ENCODE measurements at places on chromosomes 12 and 14.

- no peak for DNase-seq
These were observed 32.4 kb upstream of the AP4S1 start for GRCh38 chr14:30993071-30993470.

- DNase-seq, result no peak
These were observed 148.8 kb upstream of the ATF7IP start for GRCh38 chr12:14216405-14217294.

- no peak for DNase-seq
These were observed 941 bp downstream of the ZDHHC17 start for GRCh38 chr12:76764856-76765255.

DNA sequence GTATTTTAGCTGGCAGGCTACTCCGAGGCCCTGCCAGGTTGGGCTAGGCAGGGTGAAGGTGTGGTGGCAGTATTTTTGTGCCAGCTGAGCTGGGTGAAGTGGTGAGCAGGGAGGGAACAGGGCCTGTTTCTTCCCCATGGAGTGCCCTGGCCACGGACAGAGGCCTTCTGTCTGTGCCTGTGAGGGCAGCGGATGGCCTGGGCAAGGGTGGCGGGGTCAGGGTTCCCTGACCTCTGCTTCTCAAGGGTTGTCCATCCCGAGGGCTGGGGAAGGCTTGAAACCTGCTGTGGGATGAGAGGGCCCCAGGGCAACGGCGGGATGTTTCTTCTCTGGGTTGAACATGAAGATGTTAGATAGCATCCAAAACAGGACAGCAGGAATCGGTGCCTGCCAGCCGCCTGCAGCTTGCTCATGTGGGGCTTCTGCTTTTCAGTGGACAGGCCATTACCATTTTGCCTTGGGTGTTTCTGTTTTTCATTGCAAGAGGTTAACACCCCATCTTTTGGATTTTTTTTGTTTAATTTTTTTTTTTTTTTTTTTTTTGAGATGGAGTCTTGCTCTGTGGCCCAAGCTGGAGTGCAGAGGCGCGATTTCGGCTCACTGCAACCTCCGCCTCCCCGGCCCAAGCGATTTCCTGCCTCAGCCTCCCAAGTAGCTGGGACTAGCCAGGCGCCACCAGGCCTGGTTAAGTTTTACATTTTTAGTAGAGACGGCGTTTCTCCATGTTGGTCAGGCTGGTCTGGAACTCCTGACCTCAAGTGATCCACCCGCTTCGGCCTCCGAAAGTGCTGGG lies 3.3 kb downstream of the MTA1 start:
- DNase-seq, result no peak

DNA sequence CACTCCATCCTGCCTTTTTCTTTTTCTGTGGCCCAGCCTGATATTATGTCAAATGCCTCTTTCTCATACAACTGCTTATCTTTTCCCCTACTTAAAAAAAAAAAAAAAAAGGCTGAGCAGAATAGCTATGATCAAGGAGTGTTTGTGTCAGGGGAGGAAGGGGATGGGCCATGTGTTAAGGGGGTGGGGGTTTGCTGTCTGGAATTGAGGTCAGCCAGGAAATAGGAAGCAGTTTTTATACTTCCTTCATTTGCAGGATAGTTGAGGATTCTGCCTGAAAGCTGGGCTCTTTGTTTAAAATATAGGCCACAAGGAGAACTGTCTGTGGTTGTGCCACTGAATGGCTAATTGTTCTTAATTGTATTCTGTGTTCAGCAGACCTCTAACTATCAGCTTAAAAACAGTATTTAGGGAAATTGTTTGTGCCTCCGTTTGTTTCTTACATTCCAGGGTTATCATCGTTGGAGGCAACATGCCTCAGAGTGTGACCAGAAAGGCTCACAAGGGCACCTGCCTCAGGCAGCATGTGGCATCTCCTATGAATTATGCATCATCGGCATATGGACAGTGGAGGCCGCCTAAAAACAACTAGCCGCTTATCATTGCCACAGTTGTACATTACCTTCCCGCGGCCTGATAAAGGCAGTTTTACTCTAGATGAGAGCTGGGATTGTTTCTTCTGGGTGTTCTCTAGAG lies 96.0 kb downstream of the SRGAP1 start:
- no peak for DNase-seq

DNA sequence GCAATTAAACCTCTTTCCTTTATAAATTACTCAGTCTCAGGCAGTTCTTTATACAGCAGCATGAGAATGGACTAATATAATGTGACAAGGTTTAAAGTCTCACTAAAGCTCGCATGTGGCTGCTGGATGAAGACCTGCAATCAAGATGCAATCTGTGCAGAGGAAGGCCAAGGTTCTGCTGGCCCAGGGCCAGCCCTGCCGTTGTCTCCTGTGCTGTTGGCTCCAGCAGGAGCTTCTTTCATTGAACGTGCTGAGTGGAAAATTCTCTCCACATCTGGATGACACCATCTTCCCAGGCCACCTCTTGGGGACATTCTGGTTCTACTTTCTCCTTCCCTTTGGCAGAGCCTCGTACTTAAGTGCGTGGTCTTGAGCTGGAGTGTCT lies 742.2 kb downstream of the VRK1 start:
- DNase-seq, result no peak

- DNase-seq, result no peak
These were observed 5.6 kb downstream of the RDH16 start for GRCh38 chr12:56951582-56952339.

DNA sequence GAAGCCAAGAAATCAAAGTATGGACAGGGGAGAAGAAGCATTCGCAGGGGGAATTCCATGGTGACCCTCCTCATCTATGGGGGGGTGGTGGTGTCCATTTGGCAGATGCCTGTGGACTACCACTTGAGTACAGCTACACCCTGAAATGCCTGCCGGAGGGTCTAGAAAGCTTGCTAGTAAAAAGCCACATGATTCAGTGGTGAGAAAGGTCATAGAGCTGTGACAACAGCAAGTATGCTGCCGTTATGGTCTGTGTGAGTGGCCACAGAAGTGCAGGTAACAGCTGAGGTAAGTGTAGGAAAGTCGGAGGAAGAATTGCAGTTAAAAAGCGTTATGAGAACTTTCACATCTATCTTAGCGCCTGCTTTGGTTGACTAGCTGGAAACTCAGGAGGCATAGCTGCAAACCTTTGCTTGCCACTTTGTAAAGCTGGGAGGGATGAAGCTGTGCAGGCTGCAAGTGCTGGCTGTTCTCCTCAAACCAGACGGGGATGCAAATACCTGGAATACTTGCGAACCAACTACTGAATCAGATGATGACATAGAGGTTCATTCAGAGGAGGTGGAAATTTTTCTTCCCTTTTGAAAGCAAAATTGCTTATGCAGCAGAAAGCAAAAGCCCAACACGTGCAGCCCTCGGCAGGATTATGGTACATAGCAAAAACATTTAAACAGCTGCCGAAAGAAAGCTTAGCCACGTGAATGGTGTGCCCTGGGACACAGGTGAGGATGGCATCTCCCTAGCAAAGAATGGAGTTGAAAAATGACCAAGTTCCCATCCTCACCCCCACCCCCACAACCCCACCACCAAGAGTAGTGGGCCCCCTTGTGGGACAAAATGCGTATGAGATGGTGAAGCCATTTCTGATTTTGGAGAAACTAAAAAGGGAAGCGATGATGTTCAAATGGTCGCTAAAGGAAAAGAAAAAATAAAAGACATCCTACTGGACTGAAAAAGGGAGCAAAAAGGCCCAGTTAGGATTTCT lies 287.0 kb downstream of the RERGL start:
- DNase-seq, result no peak

DNA sequence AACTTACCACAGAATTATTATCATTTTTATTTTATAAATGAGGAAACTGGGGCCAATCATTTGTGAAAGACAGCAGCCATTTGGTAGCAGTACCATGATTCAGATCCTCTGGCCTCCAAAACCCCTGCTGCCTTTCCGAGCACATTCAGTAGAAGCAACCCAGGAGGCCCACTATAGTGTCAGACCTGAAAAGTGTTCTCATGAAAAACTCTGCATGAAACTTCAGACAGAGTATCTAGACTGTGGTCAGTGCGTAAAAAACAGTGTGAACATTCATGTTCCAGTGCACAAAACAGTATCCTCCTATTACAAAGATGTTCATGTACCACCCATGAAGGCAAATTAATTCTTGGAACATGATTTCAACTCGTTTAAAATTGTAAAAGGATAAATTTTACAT lies 112.0 kb downstream of the EPS8 start:
- DNase-seq, result no peak

GRCh38 chr14:61536661-61537562 lies 158.4 kb upstream of the HIF1A start:
- DNase-seq, result no peak

DNA sequence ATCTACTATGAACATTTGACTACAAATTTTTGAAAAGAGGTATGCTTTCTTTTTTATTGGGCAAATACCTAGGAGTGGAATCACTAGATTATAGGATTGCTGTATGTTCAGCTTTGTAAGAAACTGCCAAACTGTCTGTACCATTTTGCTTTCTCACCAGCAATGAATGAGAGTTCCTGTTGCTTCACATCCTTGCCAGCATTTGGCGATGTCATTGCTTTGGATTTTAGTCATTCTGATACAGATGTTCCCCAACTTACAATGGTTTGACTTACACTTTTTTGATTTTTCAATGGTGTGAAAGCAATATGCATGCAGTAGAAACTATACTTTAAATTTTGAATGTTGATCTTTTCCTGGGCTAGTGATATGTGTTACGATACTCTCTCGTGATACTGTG lies 328.7 kb downstream of the RAD51B start:
- DNase-seq, result no peak

GRCh38 chr12:132094269-132094891 lies 49.7 kb downstream of the DDX51 start:
- no peak for DNase-seq

- no peak for DNase-seq
These were observed 6.2 kb upstream of the ARID4A start for GRCh38 chr14:58292187-58292586.

DNA sequence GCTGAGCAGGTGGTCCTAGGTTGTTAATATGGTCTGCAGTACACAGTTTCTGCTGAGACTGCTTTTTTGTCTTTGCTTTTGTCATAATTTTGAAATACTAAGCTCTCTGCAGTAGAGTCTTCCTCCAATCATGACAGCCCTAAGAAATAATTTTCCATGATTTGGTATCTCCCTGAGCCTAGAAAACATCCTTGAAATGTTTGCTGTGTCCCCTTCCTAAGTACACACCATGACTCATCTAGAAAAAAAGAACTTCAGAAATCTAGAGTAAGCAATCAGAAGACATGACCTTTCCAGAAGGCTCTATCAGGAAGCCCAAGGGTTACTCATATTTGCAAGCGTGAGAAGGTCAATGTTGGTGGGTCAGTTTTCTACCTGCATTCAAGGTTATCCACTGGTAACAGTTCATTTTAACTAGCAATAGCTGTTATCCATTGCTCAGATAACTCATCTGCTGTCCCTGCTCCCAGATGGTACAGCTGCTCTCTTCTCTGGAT lies 16.4 kb downstream of the DAD1 start:
- DNase-seq, result no peak

DNA sequence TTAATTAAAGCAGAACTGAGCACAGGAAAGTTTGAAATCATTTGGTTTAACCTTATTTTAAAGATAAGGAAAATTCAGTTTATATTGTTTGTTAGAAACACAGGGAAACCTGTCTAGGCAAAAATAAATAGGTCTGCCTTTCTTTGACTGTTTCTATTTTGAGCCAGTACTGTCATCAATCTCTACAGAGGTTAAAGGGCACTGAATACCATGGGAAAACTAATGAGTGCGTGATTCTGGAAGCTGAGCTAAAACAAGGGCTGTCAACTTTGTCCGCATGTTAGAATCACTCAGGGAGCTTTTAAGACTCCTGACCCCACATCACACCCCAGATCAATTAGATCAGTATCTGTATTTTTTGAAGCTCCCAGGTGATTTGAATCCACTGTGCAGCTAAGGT lies 38.8 kb downstream of the NOPCHAP1 start:
- no peak for DNase-seq

DNA sequence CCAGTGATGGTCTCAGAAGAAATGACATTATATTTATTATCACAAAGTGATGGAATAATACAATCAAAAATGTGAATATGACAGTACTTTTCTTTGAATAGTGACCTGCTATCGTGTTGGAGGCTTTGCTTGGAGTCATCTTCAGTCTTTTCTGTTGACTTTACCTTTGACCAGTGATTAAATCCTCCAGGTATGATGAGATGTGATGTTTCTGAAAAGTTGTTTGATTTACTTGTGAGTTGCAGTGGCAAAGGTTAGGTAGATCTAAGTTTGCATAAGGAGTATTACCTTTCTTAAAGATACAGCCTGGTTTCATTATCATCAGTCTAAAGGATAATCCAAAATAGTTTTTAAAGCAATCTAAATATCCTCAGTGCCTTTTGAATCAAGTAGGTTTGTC lies 4.6 kb downstream of the TCP11L2 start:
- no peak for DNase-seq

- DNase-seq, result no peak
These were observed 1.5 kb downstream of the FGD4 start for GRCh38 chr12:32400866-32401265.

DNA sequence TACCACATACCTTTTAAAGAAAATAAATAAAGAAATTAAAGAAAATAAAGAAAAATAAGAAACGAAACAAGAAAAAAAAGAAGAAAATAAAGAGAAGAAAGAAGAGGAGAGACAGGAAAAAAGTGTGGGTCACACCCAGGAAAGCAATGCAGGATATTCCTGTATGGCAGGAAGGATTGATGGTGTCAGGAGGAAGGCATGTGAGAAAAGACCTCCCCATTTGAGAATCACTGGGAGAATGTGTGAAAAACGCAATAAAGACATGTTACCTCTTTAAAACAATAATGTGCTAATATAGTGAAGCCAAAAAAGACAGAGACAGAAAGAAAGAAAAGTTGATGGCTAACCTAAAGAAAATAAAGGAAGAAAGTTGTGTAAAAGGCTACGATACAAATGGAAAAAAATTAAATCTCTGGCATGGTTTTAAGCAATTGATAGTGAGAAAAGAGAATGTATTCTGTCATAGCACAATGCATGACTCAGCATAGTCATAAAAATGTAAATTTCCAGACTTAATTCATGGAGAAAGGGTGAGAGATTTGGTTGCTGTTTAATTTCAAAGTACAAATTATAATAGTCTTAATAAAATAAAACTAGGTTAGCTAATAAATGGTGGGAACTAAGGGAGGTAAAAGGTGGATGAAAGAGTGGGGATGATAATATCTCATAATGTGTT lies 24.3 kb upstream of the FOXG1 start:
- no peak for DNase-seq

- no peak for DNase-seq
These were observed 9.3 kb upstream of the ESR2 start for GRCh38 chr14:64303471-64303917.

DNA sequence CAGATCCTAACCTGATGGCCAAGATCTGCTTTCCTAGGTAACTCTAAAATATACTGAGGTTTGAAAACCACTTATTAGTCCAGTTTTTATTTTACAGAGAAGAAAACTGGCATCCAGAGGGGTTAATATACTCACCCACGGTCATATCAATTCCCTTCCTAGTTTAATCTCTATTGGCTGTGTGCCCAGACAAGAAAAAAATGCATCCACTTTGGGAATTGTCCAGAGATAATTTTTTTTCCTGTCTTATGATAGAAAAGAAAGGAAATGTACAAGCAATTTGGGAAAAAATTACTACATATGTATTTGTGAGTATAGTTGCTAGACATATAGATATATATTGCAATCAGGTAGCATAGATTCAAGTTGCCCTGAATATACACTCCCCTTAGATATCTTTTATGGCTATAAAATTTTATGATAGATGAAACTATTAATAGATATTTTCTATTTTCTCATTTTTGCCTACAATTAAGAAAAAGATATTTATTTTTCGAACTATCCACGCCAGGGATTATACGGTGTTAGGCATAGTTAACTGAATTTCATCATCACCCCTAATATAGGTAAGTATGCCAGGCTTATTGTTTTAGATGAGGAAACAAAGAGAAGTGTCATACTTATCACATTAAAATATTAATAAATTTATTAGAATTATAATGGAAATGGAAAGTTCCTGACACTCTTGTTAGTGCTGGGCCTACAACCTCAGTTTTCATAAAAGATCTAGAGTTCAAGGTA lies 100.5 kb upstream of the SLC38A2 start:
- no peak for DNase-seq
